ENCODE measurements at places on chromosomes 3 and 15.

DNA sequence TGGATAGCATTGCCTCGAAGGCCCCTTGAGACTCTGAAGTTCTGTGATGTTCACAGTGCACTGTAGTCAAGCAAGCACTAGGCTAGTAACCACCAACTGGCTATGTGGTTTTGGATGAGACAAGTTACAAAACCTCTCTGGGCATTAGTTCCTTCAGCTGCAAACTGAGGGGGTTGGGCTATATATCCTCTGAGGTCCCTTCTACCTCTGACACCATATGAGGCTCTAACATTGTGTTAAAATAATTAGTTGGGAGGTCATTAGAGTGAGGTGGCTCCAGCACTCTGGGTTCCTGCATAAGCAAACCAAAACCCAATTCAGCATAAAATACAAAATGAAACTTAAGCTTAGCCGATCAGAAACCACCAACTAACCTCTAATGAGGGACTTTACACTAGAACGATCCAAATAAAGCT is 209.5 kb upstream of the LRRN1 start:
- DNase-seq = no peak

- no peak for DNase-seq
Measured at GRCh38 chr3:194293546-194294198, 57.5 kb downstream of the CPN2 start.

- DNase-seq = no peak
Measured at GRCh38 chr15:87887177-87887576, 369.4 kb downstream of the NTRK3 start.

- no peak for DNase-seq
Measured at GRCh38 chr15:82533801-82534200, 6.5 kb downstream of the RPS17 start.

- DNase-seq = no peak
Measured at GRCh38 chr3:32493437-32494414, 8.9 kb downstream of the CMTM6 start.

- no peak for DNase-seq
Measured at GRCh38 chr3:56133423-56133822, 334.8 kb downstream of the ERC2 start.

DNA sequence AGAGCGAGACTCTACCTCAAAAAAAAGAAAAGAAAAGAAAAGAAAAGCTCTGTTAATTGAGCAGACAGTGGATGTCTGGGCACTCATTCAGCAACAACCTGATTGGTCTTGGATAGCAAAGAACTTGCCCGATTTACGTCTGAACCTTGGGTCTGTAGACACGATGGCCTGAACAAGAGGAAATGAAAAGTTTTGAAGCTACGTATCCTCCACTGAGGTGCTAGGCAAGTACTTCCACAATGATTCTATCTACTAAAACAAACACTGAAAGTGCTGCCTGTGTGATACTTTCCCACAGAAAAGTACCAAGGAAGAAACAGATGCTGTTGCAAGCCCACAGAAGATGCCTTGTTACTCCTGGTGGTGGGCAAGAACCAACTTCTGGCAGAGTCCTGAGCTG is 21.8 kb upstream of the MUSTN1 start:
- DNase-seq = no peak

- no peak for DNase-seq
Measured at GRCh38 chr3:117427081-117427480, 717.5 kb downstream of the TUSC7 start.

DNA sequence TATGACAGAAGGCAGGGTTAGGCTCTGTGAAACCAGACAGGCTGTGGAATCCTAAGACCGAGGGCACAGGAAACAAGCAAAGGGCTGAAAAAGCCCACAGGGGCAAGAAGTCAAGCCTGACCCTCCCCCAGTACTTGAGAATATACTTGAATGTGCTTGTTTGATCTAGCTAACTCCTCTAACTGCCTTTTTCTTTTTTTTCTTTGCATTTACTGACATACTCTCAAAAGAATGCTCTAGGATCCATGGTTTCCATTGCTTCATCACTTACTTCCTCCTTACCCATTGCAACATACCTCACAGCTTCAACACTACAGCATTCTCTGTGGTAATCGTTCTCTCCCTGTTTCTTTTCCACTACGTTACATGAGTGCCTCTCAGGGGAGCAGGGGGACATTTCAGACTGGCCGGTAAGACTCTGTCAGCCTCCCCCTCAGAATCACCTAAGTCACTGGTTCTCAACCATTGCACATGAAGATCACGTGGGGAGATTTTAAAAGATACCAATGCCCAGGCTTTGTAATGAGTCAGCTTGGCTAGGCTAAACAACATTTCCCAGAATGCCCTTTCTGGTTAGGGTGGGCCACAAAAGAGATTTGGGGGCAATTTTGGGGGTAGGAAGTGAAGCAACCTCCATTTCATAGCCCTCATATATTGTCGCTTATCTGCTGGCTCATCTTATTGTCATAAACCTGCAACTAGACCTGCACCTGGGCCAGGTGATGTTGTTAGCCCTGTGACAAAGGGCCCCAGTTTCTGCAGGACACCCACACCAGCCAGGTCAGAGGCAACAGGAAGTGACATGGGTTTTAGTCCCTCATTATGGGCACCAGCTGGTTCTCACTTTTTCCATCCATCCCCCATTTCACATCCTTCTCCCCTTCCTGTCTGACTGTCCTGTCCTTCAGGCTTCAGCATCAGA is 24.6 kb upstream of the RSL24D1 start:
- DNase-seq = no peak

DNA sequence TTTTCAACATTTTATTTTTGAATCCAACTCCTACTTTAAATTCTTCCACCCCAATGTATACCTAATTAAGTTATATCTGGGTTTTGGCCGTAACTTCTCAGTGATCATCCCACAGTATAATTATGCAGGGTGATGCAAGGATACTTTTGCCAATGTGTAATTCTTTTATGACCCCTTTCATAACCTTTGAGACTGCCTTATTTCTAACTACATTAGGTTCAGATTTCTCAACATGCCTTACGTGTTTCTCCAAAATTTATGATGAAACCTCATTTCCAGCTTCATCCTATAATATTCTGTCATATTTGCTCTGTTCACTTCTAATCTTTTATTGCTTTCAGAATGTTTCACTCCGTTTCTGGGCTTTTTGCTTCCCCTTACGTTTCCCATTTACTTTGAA is 1229.6 kb upstream of the ALCAM start:
- DNase-seq = no peak

- DNase-seq = no peak
Measured at GRCh38 chr15:57735891-57736290, 29.4 kb downstream of the POLR2M start.

DNA sequence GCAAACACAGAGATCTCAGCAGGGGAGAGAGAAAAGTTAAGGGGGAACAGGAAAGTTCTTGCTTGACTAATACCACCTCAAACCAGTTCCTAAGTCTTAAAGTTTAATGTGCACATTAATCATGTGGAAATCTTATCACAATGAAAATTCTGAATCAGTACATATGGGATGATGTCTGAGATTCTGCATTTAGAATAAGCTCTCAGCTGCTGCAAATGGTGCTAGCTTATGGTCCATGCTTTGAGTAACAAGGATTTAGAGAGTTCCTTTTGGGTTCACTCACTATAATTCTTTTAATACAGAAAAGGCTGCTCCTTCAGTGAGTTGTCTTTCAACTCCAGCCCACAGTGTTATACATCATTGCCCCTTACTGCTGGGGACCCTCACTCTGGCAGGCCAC is 99.5 kb upstream of the THRB start:
- no peak for DNase-seq

GRCh38 chr15:33016405-33017024 is 178.0 kb downstream of the FMN1 start:
- no peak for DNase-seq

- no peak for DNase-seq
Measured at GRCh38 chr3:34859746-34860145, 779.6 kb upstream of the ARPP21 start.

DNA sequence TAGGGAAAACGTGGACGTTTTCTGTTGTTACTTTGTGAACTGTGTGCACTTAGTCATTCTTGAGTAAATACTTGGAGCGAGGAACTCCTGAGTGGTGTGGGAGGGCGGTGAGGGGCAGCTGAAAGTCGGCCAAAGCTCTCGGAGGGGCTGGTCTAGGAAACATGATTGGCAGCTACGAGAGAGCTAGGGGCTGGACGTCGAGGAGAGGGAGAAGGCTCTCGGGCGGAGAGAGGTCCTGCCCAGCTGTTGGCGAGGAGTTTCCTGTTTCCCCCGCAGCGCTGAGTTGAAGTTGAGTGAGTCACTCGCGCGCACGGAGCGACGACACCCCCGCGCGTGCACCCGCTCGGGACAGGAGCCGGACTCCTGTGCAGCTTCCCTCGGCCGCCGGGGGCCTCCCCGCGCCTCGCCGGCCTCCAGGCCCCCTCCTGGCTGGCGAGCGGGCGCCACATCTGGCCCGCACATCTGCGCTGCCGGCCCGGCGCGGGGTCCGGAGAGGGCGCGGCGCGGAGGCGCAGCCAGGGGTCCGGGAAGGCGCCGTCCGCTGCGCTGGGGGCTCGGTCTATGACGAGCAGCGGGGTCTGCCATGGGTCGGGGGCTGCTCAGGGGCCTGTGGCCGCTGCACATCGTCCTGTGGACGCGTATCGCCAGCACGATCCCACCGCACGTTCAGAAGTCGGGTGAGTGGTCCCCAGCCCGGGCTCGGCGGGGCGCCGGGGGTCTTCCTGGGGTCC is at the start of gene TGFBR2:
Gene TGFBR2 (plus strand): TSS at position 301 of the 731 bp plus-strand sequence. CDS start 283 bp downstream, at position 584.
- DNase-seq = peak; percentile 77

GRCh38 chr3:185311991-185312390 is 50.9 kb upstream of the MAP3K13 start:
- DNase-seq = no peak

- no peak for DNase-seq
Measured at GRCh38 chr3:48686538-48687219, 964 bp upstream of the NCKIPSD start.

GRCh38 chr15:24944954-24945353 is 9.8 kb upstream of the SNRPN start:
- DNase-seq = no peak

- DNase-seq = no peak
Measured at GRCh38 chr15:33048255-33048654, 146.3 kb downstream of the FMN1 start.

- no peak for DNase-seq
Measured at GRCh38 chr3:88009066-88009465, 49.7 kb downstream of the CGGBP1 start.

GRCh38 chr3:71956069-71956340 is 171.1 kb upstream of the PROK2 start:
- no peak for DNase-seq

- no peak for DNase-seq
Measured at GRCh38 chr3:108471426-108471825, 39.0 kb downstream of the MYH15 start.

GRCh38 chr3:58857402-58857801 is 190.8 kb upstream of the FAM3D start:
- DNase-seq = no peak

DNA sequence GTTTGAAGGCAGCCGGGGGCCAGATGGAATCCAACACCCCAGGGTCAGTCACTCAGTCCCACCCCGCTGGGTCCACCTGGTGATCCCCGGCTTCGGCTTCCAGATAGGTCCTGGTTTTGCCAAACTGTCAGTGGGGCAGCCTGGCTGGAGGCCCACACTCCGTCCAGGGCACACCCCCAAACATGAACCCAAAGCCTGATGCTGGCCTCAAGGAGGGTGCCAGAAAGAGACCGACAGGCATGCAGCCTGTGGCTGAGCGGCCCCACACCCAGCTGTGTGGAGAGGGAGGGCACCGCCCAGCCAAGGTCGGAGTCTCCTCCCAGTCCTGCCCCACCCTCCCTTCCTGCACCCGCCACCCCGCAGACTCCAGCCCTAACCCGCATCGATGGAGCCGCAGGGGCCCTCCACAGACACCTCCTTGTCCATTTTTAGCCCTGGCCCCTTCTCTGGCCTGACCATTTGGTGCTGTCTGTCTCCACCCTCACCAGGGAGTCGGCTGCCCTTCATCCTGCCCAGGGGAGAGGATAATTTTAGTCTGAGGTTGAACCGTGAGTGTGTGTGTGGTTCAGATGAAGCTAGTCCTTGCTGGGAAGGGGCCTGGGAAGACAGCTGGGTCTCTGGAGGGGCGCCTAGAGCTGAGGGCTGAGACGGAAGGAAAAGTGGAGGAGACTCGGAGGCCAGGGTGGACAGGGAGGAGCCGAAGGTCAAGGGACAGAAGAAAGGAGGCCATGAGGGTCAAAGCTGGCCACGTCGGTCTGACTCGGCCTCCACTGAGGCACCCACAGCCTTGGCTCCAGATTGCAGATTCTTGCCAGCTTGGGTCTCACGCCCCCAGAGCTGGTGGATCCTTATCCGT is 23.1 kb downstream of the TNK2 start:
- no peak for DNase-seq

GRCh38 chr3:4907643-4908432 is 71.4 kb upstream of the BHLHE40 start:
- DNase-seq = no peak

GRCh38 chr3:70951316-70951715 is 632.2 kb downstream of the FOXP1 start:
- no peak for DNase-seq

DNA sequence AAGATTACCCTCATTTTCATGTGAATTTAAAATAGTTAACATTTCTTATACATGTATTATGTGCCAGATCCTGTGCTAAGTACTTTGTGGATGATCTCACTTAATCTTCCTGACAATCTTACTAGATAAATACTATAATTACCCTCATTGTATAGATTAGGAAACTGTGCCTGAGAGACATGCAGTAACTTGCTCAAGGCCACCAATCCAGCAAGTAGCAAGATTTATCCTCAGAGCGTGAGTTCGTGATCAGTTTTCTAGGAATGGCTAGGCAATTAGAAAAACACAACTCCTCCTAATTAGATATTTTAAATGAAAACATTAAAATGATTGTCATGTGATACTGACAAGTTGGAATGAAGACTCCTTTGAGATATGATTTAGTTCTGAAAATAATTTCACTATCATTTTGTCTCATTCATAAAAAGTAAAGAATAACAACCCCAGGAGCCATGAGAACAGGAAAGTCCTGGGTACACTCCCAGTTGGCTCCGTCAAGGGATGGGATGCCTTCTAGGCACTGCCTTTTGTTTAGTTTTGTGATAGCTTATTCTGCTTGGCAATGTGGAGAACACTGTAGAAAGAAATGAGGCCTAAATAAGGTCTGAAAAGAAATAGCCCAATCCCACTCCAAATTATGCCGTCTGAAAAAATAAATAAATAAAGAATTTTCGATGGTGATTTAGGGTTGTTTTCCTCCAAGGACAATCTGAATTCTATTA is 61.3 kb downstream of the FBN1 start:
- DNase-seq = no peak

GRCh38 chr15:92962914-92963313 is 62.8 kb downstream of the CHD2 start:
- DNase-seq = no peak

GRCh38 chr15:85649372-85649771 is 145.4 kb downstream of the KLHL25 start:
- no peak for DNase-seq

DNA sequence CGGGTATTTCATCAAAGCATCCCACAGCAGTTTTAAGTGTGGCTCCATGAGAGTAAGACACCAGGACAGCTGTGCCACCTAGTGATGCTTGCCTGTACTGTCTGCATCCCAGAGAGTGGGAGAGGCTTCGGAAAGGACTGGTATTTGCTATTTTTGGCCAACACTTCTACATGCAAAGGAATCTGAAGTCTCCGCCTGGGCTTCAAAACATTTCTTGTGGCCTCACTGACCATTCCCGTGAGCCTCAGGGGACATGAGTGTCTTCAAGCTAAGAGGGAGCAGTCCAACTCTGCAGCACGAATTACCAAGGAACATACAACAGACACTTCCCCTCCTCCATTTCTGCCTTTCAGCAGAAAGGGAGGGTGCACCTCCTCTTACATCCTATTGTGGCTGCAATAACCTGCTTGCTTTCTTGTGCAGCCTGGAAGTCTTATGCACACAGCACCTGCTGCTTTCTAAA is 177.5 kb downstream of the RORA start:
- no peak for DNase-seq
